ENCODE measurements at places on chromosomes 16 and 17.

- DNase-seq, result no peak
These were observed 37.2 kb downstream of the KCNJ2 start for GRCh38 chr17:70206361-70207010.

DNA sequence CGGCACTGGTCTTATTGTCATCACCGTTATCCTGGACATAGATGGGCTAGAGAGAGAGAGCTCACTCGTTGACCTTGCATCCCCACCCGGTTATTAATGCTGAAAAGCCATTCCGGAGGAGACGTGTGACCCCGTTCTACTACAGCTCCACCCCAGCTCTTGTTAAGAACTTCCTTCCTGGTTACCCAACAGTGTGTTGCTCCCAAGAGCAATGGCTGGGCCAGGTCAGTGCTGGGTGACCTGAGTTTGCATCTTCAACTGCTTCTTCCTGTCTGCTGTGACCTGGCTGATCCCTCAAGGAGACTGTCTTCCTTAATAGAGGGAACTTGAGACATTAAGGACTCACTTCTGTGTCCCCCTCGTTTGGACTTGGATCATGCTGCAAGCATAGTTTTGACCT, 96.1 kb upstream of the SDK2 start:
- no peak for DNase-seq

- no peak for DNase-seq
These were observed 25.8 kb upstream of the ACSF3 start for GRCh38 chr16:89067677-89068443.

- DNase-seq, result no peak
These were observed 28.9 kb upstream of the GNA13 start for GRCh38 chr17:65085397-65085796.

DNA sequence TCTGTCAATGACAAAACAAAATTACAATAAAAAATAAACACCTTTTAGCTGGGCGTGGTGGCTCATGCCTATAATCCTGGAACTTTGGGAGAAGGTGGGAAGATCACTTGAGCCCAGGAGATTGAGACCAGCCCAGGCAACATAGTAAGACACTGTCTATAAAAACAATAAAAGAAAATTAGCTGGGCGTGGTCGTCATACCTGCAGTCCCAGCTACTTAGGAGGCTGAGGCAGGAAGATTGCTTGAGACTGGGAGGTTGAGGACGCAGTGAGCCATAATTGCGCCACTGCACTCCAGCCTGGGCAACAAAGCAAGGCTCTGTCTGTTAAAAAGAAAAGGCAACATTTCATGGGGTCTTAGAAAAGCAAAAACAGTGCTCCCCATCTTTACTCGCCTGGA, 32.7 kb downstream of the EMP2 start:
- no peak for DNase-seq

DNA sequence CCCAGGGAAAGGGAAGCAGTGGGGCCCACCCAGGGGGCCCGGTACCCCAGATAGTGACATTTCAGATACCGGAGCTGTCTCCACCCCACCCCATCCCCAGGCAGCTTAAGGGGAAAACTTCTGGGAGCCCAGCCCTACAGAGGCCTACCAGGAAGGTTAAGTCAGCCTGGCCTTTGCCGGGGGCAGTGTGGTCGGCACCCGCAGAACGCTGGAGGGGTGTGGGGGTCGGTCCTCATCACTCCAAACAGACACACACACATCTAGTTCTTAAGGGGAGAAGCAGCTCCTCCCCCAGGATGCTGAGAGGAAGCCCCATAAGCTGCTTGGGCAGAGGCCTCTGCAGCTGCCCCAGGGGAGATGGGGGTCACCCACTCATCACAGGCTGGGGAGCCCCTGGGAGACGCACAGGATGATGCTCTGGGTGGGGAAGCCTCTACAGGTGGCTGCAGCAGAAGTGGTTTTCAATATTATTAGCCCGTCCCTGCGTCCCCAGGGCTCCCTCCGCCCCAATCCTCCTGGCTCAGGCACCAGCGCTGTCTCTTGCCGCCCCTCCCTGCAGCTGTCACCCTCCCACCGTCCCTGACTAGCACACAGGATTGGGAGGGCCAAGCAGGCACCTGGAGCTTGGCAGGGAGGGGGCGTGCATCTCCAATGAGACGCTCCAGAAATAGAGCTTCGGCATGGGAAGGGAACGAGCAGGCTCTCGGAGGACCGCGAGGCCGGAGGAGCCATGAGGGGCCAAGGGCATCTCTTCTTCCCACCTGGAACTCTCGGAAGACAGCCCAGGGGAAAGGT, 1.4 kb upstream of the ABR start:
- no peak for DNase-seq

DNA sequence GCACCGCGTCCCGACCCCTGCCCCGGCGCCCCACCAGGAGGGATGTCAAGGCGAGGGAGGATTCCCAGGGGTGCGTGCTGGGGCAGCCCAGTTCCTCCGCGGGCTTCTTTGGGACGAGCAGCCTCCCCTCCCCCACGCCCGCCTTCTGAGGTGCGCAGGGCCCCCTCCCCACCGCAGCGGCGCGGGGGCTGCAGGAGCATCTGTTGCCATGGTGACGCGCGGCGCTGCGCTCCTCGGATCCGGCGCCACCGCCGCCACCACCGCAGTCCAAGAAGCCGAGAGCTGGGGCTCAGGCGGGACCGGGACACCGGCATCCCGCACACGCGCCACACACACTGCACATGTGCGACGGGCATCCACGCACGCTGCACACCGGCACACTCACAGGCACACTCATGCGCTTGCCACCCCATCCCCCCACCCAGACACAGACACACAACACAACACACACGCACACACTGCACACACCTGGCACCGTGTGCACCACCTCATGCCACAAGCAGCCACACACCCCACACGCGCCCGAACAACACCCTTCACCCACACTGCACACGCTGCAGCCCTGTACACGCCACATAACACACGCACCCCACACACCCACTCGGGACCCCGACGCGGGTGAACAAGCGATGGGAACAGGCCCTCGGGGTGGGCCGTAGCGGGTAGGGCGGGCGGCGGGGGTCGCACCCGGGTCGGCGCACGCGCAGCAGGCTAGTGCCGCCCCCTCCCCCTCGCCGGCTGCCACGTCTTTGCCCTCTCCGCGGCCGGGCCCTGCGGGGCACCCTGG, 17.0 kb downstream of the ENPP7 start:
- no peak for DNase-seq

GRCh38 chr16:77555126-77555525, 120.3 kb upstream of the ADAMTS18 start:
- DNase-seq, result no peak

DNA sequence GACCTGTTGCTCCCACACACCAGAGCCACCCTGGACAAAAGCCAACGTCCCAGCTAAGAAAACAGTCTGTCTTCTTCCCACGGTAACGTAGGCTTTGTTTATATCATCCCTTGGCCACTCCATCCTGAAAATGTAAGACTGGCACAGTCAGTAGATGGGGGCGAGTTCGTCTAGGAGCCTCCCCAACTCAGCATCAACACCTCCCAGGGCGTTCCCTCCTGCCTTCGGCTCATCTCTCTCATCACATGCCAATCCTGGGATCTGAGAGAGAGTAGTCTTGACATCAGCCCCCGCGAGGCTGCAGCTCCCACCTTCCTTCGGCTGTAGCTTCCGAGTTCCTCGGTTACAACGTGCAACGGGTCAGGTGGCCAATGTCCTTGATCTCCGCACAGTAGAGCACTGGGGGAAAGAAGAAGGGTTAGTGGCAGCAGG, 894 bp downstream of the RNF227 start:
- no peak for DNase-seq

DNA sequence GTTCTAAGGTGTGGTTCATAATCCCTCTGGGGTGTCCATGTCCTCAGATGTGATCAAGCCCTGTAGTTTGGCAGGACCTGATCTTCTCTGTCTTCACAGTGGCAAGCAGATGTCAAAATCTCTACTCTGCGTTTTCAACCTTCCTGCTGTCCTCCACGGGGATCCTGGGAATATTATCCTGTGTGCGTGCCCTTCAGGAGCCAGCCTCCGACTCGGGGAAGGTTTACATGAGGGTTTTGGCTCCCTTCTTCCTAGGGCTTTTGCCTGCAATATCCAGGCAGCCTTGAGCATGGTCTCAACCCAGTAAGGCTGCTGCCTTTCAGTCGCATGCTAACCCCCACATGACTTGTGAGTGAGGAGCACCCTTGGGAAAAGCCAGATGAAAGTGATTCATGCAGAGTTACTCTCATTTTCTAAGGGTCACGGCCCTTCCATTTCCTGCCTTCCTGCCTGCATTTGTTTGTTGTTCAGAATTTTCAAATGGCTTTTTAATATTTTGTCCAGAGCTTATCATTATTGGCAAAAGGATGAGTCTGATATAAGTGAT, 202.2 kb upstream of the CHMP6 start:
- peak; percentile 85 for DNase-seq

- DNase-seq, result no peak
These were observed 1.3 kb downstream of the TIMP2 start for GRCh38 chr17:78923660-78924453.

- no peak for DNase-seq
These were observed 67.9 kb downstream of the FTO start for GRCh38 chr16:53771655-53772497.

GRCh38 chr17:27554152-27554551, 76.8 kb upstream of the LGALS9 start:
- no peak for DNase-seq

DNA sequence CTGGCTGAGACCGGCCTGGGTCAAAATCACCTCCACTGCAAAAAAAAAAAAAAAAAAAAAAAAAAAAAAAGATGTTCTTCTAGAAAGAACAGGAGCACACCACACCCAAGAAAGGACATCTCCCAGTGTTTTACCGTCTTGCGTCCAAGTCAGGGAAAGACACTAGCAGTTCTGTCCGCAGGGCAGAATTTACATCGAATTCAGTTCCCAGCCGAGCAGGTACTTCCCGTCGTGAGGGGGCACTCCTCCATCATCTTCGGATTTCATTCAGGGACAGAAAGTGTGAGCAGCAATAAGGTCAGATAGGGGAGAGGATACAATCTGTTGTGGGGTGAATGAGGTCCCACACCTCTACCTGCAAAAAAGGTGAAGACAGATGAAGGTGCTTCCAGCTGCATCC, 574.7 kb downstream of the KCNJ18 start:
- DNase-seq, result no peak

GRCh38 chr17:83125515-83126274, 46.3 kb downstream of the METRNL start:
- DNase-seq, result no peak

GRCh38 chr17:75607086-75607485, 19.5 kb downstream of the MYO15B start:
- DNase-seq, result no peak

DNA sequence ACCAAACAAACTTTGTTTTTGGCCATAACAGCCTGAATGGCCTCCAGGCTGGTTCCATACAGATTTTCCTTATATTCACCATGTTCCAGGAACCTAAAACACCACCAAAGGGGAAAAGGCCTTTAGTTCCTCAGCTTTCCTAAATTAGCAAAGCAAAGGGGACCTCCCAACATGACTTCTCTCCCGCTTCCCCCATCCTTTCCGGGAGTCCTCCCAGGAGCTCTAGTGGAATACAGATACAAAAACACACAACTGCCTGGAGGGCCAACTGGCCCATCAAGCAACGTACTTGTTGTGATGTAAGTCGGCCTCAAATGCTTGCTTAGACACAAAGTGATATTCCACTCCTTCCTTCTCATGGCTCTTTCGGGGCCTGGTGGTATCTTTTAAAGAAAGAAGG, 22.1 kb downstream of the MPP3 start:
- no peak for DNase-seq

- peak; percentile 15 for DNase-seq
These were observed 27.7 kb upstream of the GOSR1 start for GRCh38 chr17:30449480-30449879.

GRCh38 chr16:73457851-73458250, 409.9 kb upstream of the ZFHX3 start:
- no peak for DNase-seq

GRCh38 chr17:37388266-37388665, 12.5 kb downstream of the C17orf78 start:
- DNase-seq, result no peak

- DNase-seq, result no peak
These were observed 29.8 kb downstream of the NXN start for GRCh38 chr17:949623-950303.

- DNase-seq, result peak; percentile 32
These were observed 480 bp downstream of the TXNL4B start for GRCh38 chr16:72092832-72093447.

GRCh38 chr17:50841949-50842354, 6.6 kb downstream of the WFIKKN2 start:
- no peak for DNase-seq

Measured in GM04503 (cell line).